ENCODE measurements at places on chromosomes 13 and 19. TPM values are rescaled to one million over a fixed set of nuclear protein-coding genes. Genes with fewer than 3 reads are reported as not detected.

- no peak for DNase-seq
These were observed 52.5 kb downstream of the FOXO1 start for GRCh38 chr13:40613914-40614313.

CDX2 gene
- not detected for total RNA-seq

GADD45B gene
- 70.4 TPM for total RNA-seq

GRCh38 chr19:4829001-4829712 lies 2.4 kb downstream of the TICAM1 start:
- no peak for DNase-seq

- peak; percentile 99 for DNase-seq
These were observed at the start of gene CHMP2A for GRCh38 chr19:58554494-58555368. TSS of gene CHMP2A (minus strand) at chr19:58555105. CDS start at chr19:58554212, 893 bp downstream.

DNA sequence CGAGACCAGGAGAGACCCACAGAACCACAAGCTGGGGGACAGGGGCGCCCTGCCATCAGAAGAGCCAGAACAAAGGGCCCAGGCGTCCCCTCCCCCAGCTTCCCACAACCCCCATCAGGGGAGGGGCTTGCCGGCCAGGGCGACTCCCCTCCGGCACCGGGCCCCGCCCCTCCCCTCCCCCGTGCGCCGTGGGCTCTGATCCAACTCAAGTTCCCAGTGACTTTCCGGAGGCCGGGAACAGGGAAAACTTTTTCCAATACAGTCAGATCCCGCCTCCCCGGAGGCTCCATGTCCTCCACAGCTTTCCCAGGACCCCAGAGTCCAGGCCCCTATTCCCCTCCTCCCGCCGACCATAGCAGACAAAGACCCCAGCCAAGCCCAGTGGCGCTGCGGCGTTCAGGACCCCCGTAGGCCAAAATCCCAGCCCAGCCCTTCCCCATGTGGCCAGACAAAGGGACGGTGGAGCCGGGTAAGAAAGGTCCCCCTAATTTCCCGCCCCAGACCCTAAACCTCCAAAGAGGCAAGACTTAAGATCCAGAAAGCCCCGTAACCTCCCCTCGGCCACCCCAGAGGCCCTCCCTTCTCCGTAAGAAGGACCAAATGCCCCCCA lies 673 bp downstream of the TEAD2 start:
- peak; percentile 94 for DNase-seq

SLC7A9 gene
- 0.61 TPM for total RNA-seq

DNA sequence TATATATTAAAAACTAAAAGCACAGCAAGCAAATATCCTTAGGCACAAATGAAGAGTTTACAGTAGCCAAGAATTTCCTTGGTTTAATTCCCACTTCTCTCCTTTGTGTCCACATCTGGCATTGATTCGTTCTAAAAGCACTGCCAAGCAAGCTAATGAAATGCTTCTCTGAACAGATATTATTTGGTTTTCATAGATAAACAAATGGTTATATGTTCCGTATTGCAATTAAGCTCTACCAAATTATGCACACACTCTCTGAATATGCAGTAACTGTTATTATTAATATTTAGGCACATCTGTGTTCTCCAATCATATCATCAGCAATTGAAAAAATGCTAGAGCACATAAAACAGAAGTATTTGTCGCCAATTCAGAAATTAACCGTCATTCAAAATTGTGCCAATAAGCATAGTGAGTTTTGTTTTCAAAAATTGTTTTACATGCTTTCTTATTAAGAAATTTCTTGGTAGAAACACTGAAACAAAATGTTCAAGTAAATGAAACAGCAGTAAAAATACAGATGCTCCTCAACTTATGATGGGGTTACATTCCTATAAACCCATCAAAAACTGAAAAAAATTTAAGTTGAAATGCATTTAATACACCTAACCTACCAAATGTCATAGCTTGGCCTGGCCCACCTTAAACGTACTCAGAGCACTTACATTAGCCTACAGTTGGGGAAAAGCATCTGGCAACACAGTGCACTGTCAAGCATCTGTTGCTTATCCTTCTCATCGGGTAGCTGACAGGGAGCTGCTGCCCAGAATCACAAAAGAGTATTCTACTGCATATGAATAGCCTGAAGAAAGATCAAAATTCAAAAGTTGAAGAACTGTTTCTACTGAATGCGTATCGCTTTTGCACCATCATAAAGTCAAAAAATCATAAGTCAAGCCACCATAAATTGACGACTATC lies 2134.7 kb downstream of the PCDH9 start:
- DNase-seq, result no peak

PGLYRP1 gene
- not detected for total RNA-seq

GRCh38 chr19:41774515-41774980 lies 19.2 kb downstream of the CEACAM6 start:
- DNase-seq, result no peak

KCNC3 gene
- total RNA-seq, result 2.2 TPM

GRCh38 chr19:15249972-15250639 lies 17.9 kb upstream of the EPHX3 start:
- peak; percentile 72 for DNase-seq

- DNase-seq, result no peak
These were observed 345.6 kb downstream of the SPRY2 start for GRCh38 chr13:79995334-79995733.

- DNase-seq, result no peak
These were observed 6.5 kb upstream of the PPP1R37 start for GRCh38 chr19:45086480-45086879.

SIGLEC5 gene
- total RNA-seq, result 0.69 TPM

ZNF266 gene
- 24.0 TPM for total RNA-seq

DNA sequence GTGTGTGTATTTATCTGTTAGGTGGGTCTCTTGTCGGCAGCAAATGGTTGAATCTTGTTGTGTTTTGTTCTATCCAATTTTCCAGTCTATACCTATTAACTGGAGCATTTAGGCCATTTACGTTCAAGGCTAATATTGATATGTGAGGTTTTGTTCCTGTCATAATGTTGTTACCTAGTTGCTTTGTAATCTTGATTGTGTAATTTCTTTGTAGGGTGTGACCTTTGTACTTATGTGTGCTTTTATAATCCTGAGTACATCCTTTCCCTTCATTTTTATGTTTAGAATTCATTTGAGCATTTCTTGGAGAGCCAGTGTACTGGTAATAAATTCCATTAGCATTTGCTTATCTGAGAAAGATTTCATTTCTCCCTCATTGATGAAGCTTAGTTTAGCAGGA lies 83.0 kb upstream of the MIR17HG start:
- DNase-seq, result no peak

DNA sequence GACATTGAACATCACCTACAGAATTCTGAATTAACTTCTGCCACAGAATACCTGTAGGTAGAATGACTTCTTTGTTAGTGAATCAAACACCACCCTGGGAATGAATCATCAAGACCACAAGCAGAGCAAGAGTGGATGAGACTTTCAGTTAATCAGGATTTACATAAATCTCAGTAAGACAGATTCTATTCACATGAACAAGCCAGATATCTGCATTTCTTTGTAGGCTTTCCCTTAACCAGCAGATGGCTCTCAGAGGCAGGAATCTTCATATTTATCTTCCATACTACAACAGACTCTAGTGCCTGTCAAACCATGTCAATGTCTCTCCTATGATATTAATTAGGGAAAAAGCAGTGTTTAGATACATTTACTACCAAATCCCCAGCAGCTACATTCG lies 412.1 kb downstream of the KLF12 start:
- no peak for DNase-seq
